Activated T-cell treated with anti-CD3 and anti-CD28 coated beads, Interleukin-2, amount 50 U/mL, for 72 hours (primary cell): ENCODE measurements at places on chromosomes 12 and 14. TPM values are rescaled to one million over a fixed set of nuclear protein-coding genes. Genes with fewer than 3 reads are reported as not detected.
A peak's percentile ranks its signal among the peaks of the same experiment; 100 is the strongest.

Gene FAM90A1
- total RNA-seq: 0.67 TPM

Gene AKAP5
- total RNA-seq: 1.2 TPM

Gene ESRRB
- total RNA-seq: 0.36 TPM

GRCh38 chr14:95052016-95052585 lies 105.2 kb downstream of the DICER1 start:
- H3K4me3 ChIP-seq: no peak overlapping the region
- no peaks in the 10 kb centered on the region for H3K4me1 ChIP-seq
- no peaks in the 10 kb centered on the region for H3K36me3 ChIP-seq
- H3K27ac ChIP-seq: no peak overlapping the region
- no peak for DNase-seq
- H3K27me3 ChIP-seq: peaks cover 15% of the 10 kb centered on the region

- H3K36me3 ChIP-seq: peaks cover 27% of the 10 kb centered on the region
- H3K27ac ChIP-seq: peak overlapping the region; percentile 84
- no peaks in the 10 kb centered on the region for H3K27me3 ChIP-seq
- peaks cover 51% of the 10 kb centered on the region for H3K4me1 ChIP-seq
- peak overlapping the region; percentile 98 for H3K4me3 ChIP-seq
Observed at GRCh38 chr14:49636866-49637265, 1.8 kb upstream of the DNAAF2 start.

- no peak overlapping the region for H3K27ac ChIP-seq
- H3K4me3 ChIP-seq: no peak overlapping the region
- H3K4me1 ChIP-seq: peaks cover 15% of the 10 kb centered on the region
- no peaks in the 10 kb centered on the region for H3K36me3 ChIP-seq
Observed at GRCh38 chr14:69337984-69338383, 60.1 kb downstream of the ERH start.
